ENCODE measurements at places on chromosomes 12 and 14.

DNA sequence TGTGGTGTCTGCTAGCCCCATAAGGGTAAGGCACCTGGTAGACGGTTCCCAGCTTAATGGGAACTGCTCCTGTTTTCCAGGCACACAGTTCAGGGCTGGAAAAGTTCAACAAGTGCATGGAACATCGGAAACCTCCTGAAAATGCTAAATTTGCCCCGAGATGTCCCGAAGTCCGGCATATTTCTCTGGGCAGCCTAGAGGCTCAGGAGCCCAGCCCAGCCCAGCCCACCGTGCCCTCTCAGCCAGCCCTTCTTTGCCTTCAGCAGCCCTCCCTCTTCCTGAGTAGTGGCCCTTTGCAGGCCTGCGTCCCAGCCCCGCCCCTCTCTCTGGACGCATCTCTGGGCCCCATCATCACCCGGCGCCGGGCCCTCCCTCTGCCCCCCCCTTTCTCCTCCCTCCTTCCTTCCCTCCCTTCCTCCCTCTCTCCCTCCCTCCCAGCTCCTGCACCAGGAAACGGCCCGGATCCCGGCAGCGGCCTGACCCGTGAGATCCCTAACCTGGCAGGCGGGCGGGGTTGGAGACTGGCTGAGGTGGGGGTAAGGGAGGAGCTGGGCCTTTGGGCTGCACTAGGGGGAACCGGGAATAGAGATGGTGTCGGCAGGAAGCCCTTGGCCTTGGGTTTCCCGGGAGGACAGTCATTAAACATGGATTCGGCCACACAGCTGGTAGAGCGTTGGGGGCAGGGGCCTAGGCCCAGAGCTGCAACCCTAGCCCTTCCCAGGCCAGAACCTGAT, at the start of gene BCL2L2:
Gene BCL2L2 (plus strand): TSS at position 422 of the 734 bp plus-strand sequence. CDS start 935 bp downstream, outside the sequence.
- DNase-seq: no peak

DNA sequence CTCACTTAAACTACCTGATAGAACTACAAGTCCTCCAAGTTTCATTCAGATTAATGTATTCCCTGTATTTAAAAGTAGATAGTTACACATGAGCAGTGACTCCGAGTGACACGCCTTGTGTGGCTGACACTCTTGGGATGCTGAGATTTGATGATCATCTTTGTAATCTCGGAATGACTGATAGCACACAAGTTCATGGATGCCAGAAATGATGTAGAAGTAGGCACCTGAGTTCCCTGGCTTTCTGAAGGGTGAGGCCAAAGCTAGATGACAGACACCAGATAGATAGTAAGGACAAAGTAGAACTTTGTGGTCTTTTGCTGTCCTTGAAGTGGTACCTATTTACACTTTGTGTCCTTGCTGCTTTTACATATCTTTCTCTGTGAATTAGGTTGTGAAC, 491.2 kb downstream of the PCNX1 start:
- DNase-seq: no peak

DNA sequence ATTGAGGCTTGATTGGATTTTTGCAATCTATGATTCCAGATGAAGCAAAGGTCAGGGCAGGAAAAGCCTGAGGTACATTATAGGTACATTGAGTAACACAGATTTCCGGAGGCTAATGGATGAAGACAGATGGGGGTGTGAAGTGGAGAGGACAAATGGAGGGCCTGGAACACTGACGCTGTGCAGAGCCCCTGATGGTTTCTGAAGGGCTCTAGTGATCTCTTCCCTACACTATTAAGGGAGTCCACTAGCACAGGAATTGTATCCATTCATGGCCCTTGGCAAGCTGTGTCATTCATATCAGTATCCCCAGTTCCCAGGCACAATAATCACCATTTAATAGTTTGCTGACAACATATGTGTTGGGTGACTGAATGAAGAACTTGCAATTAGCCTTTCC, 284.8 kb downstream of the ITPR2 start:
- no peak for DNase-seq

DNA sequence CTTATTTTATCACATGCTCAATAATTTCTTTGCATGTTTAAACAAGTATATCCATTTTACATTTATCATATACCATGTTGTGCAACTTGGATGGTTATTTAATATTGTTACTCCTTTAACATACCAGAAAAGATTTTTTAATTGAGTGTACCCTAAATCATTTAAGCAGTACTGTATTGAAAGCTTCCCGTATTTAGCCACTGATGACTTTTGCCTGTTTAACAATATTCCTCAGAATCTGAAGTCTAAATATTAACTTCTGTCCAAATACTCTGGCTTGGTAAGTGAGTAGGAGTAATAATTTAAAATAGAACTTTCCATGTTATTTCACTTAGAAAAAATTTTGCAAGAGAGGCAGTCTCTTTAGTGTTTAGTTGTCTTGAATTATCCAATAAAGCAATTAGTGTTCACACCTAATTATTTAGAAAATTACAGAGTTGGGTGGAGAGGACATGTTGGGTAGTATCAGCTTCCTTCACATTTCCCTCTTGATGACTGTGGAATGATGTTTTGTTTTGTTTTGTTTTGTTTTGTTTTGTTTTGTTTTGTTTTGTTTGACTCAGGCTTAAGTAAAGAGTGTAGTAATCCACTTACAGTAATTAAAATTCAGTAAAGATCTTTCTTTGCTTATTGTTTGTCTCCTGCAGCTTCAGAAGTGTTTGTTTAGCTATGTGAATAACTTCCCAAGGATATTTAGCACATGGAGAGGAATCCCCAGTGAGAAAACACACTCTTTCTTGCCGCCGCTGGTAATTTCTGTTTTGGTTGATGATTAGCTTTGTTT, 59.5 kb downstream of the DAAM1 start:
- DNase-seq: no peak

DNA sequence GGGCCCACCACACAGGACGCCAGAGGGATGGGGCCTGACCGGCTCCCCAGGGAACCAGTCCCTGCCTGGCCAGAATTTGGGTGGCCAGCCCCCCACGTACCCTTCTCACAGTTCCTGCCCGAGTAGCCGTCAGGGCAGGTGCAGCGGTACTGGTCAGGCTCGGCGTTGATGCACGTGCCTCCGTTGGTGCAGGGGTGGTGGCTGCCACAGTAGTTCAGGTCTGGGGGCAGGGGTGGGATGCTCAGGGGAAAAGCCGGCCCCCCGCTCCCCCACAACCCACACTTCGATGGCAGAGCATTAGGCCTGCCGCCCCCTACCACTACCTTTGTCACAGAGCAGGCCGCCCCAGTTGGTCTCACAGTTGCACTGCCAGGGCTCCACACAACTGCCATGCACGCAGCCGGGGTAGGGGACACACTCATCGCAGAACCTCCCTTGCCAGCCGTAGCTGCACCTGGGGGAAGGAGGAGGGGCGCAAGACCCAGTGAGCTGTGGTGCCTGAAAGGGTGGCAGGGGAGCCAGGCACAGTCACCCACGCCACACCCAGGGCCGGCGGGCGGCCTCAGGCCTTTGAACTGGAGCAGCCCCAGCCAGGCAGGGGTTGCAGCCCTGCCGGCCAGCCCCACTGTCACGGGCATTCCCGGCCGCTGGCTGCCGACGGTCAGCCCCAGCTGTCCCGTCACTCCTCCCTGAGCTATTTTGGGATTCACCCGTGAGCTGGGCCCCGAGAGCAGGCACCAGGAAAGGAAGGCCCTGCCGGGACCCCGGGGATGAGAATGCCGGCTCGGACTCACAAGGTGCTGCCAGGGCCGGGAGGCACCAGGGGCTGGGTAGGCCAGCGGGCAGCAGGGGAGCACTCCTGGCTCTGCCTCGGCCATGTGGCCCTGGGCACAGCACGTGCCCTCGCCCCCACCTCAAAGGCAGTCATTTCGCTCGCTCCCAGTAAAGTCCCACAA, 16.5 kb downstream of the JAG2 start:
- DNase-seq: no peak

DNA sequence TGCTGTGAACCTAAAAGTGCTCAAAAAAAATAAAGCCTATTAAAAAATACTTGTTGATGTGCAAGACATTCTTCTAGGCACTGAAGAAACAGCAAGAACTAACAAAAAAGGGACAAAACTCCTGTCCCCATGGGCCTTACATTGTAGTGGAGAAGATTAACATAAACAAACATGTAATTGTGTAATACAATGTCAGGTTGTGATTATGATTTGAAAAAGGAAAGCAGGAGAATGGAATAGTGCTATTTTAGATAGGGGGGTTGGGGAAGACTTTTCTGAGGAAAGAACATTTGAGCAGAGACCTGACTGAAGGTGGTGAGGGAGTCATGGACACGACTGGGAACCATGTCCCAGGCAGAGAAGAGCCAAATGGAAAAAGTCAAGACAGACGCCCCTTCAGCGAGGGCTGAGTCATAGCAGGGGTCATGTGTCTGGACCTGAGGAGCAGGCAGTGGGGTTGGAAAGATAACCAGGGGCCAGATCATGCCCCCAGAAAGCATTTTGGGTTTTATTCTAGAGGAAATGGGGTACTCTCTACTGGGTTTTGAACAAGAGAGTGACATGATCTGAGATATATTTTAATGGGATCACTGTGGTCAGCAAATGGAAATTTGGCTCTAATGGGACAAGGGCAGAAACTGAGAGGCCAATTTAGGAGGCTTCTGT, 19.4 kb upstream of the IFNG start:
- DNase-seq: no peak

- peak; percentile 24 for DNase-seq
Observed at GRCh38 chr14:86038387-86039042, 508.6 kb downstream of the FLRT2 start.

DNA sequence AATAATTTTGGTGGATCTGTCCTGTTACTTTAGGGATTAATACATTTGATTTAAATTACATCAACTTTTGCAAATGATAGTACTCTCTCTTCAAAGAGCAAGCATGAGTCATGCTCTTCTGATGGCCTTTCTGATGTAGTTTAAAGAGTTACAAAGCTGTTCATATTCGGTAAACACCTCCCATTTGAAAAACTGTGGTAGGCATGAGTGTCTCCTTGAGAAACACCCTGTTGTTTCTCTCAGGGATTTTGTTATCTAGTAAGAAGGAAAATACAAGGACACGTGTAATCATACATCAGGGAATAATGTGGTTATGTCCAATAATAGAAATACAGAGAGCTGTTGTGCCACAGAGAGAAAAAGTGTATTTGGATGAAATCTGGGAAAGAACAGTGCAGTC, 53.3 kb upstream of the E2F7 start:
- DNase-seq: no peak

DNA sequence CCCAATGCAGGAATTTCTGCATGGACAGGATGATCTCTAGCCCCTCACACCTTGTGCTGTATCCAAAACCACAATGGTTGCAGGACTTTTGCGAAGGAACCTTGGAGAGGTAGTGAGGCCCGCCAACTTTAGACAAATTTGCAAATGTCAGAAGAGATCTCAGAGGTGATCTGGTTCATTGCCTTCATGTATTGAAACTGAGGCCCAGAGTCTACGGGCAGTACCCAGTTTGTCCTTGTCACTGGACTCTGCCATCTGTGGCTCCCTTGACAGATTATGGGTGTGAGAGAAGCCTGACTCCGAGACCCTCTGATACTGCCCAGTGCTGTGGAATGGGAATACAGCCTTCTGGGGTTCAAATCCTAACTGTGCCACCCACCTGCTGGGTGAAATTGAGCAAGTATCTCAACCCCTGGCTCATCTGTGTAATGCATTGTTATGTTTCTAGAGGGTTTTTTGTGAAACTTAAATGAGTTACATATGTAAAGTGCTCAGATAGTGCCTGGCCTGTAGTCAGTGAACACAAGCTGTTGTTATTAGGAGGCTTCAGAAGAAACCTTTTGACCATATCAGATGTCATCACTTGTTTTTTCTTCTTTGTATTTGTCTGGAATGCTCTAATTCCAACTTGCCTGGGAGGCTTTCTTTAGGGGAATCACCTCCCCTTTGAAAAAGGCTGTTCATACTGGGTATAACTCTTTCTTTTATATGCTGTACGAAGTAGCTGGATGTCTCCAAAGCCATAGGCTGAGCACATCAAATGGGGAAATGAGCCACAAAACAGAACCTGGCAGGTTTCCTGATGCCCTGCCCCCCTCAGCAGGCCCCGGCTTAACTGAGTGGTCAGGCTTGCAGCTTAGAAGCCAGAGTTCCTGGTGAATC, 71.4 kb upstream of the SRSF5 start:
- no peak for DNase-seq

DNA sequence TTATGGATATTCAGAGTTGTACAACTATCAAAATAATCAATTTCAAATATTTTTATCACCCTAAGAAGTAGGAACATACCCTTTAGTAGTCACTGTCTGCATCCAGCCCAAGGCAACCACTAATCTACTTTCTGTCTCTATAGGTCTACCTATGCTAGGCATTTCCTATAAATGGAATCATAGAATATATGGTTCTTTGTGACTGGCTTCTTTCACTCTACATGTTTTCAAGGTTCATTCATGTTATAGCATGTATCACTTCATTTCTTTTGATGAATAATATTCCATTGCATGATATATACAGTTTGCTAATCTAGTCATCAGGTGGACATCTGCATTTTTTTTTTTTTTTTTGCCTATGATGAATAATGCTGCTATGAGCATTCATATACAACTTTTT, 112.4 kb downstream of the PPP1R12A start:
- DNase-seq: no peak

DNA sequence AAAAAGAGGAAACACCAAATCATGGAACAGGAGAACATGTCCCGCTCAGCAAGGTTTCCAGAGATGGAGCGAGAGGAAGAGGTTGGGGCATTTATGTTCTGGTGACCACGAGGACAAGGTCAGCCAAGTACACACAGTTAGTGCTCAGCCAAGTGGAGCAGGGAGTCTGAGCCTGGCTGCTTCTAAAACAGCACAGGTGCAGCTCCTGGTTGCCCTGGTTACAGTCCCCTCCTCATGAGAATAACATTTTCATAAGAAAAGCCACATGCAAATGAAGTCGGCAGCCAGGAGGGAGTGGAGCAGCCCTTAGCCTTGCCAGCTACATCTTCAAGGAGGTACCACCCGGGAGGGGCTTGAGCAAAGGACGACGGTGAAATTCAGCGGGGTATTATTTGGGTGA, 81.8 kb downstream of the NOS1 start:
- no peak for DNase-seq

DNA sequence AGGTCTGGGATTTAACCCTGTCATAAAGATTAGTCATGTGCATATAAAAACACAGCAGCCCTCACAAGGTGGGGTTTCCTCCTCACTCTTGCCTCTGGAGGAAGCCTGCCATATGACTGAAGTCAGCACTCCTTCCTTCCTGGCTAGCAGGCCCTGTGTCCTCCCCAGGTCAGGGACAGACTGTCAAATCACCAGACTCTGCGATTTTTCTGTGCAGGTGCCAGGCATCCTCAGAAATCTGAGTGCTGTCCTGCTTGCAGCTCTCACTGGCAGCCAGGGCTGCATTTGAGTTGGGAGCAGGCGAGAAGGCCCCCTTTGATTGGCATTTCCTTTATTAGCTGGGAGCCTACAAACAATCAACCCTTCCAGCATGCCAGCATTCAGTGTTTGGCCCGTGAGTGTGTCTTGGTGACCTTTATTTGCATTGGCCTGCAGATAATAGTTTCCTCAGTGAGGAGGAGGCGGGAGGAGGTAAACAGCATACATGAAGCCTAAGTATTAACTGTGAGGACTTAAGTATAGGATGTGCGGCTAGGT, 183.8 kb upstream of the ARHGAP5 start:
- no peak for DNase-seq

GRCh38 chr12:89379148-89379838, 27.0 kb upstream of the DUSP6 start:
- DNase-seq: no peak

- DNase-seq: no peak
Observed at GRCh38 chr12:13609894-13610679, 371.3 kb downstream of the GRIN2B start.

All from stimulated activated CD4-positive, alpha-beta T cell treated with anti-CD3 and anti-CD28 coated beads, Interleukin-2, amount 100 ng/mL, for 48 hours (primary cell).